ENCODE measurements at places on chromosomes 4 and X.
A peak's percentile ranks its signal among the peaks of the same experiment; 100 is the strongest.

DNA sequence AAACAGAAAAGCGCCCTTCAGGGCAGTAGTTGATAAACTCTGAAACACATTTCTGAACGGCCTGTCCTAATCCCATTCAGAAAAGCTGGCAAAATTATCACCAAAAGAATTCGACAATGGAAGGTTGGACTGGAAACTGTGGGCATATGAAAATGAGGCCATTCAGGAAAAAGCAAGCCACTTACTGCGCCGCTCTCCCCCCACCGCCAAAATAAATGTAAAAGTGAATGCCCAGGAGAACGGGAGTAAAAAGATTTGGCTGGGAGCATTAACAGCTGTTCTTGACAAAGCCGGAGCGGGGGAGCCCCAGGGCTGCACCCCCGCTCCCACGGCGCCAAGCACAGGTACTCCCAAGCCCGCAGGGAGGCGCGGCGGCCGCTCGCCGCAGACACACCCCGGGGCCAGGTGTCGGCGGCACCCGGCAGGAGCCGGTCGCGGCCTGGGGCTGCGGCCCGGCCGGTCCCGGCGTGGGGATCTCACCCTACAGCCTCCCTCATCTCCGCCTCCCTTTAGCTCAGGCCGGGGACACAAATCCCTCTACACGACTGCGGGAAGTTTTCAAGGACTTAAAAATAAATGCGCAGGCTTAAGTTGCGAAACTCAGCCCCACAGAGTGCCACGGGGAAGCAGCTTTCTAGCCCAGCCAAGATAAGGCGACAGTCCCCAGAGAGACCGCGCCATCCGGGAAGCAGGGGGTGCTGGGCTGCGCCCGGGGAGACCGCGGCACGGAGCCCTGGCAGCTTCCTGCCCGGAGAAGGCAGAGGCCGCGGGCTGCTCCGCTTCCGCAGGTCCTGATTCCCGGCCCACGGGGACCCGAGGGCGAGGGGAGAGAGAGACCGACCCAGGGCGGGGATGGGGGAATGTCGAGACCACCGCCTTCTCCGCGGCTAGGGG is 593 bp downstream of the SH3RF1 start:
- peak; percentile 6 for DNase-seq

- DNase-seq, result no peak
Observed at GRCh38 chr4:183633476-183634400, 25.2 kb downstream of the RWDD4 start.

DNA sequence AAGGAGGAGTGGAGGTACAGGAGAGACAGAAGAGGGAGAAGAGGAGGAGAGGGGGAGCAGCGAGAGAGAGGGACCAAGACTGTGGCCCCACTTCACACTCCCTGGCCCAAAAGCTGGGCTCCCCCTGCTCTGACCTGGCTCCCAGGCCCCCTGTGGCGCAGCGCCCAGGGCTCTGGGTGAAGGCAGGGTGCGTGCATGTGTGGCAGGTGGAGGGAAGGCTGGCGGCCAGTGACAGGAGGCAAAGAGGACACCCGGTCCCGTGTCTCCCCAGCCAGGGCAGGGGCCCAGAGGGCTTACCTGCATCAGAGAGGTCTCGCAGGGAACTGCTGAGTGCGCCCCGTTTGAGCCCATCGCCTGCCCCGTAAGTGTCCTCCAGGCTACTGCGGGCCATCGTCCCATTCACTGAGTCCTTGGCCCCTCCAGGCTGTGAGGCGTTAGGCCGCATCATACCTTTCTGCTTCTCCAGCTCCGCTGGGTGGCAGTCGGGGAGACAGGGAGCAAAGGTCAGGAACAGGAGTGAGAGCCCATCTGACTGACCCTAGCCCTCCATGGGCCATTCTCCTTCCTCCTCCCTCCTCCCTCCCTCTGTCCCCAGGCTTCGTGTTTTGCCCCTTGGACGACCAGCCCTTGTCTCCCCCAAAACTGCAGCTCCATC is 11.1 kb upstream of the KDM5C start:
- DNase-seq, result no peak

- DNase-seq, result no peak
Observed at GRCh38 chr4:93747220-93747619, 81.3 kb upstream of the ATOH1 start.

- DNase-seq, result no peak
Observed at GRCh38 chr4:26218677-26219605, 101.9 kb upstream of the RBPJ start.

GRCh38 chr4:6957148-6957520 is 47.5 kb downstream of the TBC1D14 start:
- DNase-seq, result no peak

DNA sequence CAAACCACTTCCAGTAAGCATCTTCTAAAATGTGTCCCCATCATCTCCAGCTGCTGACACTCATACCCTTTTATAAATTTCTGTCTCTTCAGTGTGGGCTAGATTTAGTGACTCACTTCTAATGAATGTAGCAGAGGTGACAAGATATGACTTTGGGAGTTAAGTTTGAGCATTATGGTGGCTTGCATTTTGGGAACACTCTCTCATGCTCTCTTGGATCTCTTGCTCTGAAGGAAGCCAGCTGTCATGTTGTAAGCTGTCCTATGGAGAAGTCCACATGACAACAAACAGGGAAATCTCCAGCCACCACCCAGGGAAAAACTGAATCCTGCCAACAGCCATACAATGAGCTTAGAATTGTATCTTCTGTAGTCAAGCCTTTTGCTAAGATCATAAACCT is 691.3 kb upstream of the PCDH7 start:
- no peak for DNase-seq

- no peak for DNase-seq
Observed at GRCh38 chrX:66674506-66674905, 35.6 kb upstream of the EDA2R start.

GRCh38 chr4:145483514-145483913 is 1.9 kb downstream of the SMAD1 start:
- DNase-seq, result no peak

GRCh38 chr4:38639242-38639641 is 24.8 kb upstream of the KLF3 start:
- no peak for DNase-seq

GRCh38 chr4:126595643-126596042 is 1037.1 kb upstream of the INTU start:
- DNase-seq, result no peak

GRCh38 chrX:150954951-150955350 is 28.2 kb upstream of the HMGB3 start:
- DNase-seq, result no peak

DNA sequence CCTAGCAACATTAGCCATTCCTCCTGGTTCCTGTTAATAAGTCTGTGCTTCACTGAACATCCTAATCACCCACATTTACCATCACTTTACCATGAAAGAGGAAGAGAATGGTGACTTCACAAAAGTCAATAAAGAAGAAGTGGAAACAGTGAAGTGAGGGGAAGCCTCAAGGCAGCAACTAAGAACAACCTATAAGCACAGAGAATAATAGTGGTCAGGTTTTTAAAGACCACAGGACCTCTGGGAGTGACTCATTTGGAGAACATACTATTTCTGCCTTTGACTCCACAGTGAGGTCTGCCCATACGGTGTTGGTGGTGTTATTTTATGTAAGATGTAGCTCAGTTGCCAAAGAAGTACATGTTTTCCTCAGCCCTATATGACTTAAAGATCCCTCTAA is 86.0 kb upstream of the TET2 start:
- DNase-seq, result no peak

GRCh38 chr4:57607566-57608180 is 497.5 kb upstream of the IGFBP7 start:
- no peak for DNase-seq

- DNase-seq, result no peak
Observed at GRCh38 chr4:8427761-8428287, 12.7 kb downstream of the ACOX3 start.

GRCh38 chr4:4578981-4579380 is 37.1 kb upstream of the STX18 start:
- DNase-seq, result no peak

GRCh38 chrX:31232506-31232905 is 160.7 kb upstream of the FTHL17 start:
- DNase-seq, result no peak

GRCh38 chr4:2255501-2256155 is 6.3 kb downstream of the MXD4 start:
- no peak for DNase-seq

GRCh38 chr4:23305026-23305425 is 584.8 kb downstream of the PPARGC1A start:
- DNase-seq, result no peak

DNA sequence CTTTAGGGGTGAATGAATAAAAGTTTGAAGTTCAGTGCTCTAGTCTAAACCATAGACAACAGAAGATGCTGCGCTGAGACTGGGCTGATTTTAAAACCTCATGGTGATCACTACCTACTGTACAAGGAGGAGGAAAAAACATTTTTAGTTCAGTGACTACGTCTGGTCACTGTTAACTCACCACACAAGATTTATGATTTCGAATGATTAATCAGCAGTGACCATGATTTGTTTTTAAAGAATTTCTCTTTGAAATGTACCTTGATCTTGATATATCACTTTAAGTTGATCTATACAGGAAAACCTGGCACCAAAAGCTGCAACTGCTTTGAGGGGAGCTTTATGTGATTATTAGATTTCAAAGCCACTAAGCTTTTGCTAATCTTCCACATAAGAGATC is 286.3 kb downstream of the PDGFC start:
- DNase-seq, result no peak

- no peak for DNase-seq
Observed at GRCh38 chrX:68833855-68834331, 5.1 kb downstream of the EFNB1 start.

DNA sequence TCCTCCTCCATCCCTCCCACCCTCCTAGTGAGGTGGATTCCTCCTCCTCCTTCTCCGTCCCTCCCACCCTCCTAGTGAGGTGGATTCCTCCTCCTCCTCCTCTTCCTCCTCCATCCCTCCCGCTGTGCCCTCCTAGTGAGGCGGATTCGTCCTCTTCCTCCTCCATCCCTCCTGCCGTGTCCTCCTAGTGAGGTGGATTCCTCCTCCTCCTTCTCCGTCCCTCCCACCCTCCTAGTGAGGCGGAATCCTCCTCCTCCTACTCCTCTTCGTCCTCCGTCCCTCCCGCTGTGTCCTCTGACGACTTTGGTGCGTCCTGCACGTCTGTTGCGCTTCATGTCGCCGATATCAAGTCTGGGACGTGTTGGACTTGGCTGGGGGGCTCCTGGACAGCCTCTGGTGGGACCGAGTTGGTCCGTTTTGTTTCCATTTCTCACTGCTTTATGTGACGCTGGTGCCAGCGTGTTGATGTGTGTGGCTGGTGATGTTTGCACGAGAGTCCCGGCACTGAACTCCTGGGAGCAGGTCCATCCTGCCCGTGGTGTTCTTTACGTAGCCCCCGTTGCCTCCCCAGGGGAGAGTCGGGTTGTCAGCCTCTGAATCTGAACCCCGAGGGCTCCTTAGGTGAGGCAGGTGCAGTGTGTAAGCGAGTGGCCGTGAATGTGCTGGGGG is 5.4 kb downstream of the AKAP17A start:
- DNase-seq, result no peak

- no peak for DNase-seq
Observed at GRCh38 chr4:128390475-128390996, 102.9 kb upstream of the PGRMC2 start.

DNA sequence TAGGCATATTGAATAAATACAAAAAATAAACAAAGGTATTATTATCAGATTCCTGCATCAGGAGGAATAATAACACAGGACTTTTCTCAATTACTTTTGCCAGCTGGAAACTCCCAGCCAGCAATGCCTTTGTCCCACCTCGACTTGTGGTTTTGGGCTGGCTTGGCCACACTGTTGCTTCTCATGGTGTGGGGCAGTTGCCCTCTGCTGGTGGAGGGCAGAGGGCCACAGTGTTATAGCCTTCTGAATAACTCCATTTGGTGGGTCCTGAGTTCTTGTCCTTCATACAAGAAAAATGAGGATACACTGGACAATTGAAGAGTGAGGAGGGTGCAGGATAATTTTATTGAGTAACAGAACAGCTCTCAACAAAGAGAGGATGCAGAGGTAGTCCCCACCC is 1206.0 kb upstream of the ADGRL3 start:
- DNase-seq, result no peak
